BE2C (cell line): ENCODE measurements at places on chromosomes 4 and X.

- DNase-seq = no peak
Measured at GRCh38 chrX:65609237-65609636, 58.2 kb upstream of the MSN start.

- DNase-seq = no peak
Measured at GRCh38 chrX:49233176-49233575, at the start of gene CACNA1F. Gene CACNA1F (minus strand): TSS chrX:49233340. CDS start chrX:49233309, 31 bp downstream.

GRCh38 chrX:41087201-41087600 is 2.0 kb downstream of the USP9X start:
- DNase-seq = no peak

DNA sequence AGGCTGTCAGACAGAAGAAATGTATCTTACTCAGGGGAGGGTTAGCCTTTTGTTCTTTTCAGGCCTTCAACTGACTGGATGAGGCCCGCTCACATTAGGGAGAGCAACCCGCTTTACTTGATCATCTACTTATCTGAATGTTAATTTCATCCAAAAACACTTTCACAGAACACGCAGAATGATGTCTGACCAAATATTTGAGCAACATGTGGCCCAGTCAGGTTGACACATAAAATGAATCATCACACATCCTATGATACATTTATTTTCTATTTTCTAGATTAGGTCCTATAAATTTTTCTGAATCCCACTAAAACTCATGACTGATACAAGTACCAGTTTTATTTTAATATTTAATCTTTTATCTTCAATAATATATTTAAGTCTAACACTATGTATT is 260.3 kb downstream of the IL15 start:
- no peak for DNase-seq

- DNase-seq = no peak
Measured at GRCh38 chrX:123600181-123600580, 132.7 kb downstream of the THOC2 start.

GRCh38 chr4:64360664-64361398 is 48.4 kb downstream of the TECRL start:
- no peak for DNase-seq

DNA sequence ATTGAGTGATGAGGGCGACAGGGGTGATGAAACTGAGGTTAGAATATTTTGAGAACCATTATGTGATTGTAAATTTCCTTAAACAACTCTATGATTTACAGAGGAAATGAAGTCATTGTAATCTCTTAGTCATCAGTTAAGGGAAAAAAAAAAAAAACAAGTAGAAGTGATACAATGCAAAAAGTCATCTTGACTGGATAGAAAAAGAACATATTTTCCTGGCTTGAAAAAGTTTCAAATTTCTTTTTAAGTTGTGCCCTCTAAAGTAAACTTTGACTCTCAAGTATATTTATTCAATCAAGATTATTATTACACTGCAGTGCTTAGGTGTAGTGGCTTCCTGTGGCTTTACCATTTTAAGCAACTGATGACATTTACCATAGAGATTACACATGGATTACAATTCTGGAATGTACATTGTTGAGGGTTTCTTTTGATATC is 40.6 kb downstream of the GABRB1 start:
- DNase-seq = no peak
